GM03348 (cell line): ENCODE measurements at places on chromosomes 13 and 19.

DNA sequence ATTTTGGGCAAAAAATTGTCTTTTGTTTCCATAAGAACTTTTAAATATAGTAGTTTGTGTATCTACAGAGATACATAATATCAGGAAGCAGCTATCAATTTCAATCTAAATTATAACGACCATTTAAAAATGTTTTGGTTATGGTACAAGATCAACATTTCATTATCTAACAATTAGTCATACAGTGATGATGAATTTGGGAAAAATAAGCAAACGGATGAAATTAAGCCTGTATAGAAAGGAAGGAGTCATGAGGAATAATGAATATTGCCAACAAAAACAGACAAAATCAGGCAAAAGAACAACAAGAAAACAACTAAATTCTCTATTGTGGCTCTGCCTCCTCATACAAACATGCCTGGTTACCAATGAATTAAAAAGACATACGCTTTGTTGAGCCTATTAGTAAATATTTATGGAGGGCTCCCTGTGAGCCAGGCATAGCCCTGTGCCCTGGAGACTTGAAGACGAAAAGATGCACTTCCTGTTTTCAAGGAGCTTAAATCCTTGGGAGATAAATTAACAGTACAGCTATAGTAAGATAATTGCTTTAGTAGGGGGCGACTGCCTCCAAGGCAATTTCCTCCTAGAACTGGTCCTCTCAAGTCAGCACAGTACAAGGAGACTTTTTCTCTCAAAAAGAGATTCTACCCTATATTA, 73.0 kb downstream of the NALCN start:
- DNase-seq = no peak

- DNase-seq = no peak
These were observed 9.6 kb downstream of the MYO1F start for GRCh38 chr19:8567522-8568172.

DNA sequence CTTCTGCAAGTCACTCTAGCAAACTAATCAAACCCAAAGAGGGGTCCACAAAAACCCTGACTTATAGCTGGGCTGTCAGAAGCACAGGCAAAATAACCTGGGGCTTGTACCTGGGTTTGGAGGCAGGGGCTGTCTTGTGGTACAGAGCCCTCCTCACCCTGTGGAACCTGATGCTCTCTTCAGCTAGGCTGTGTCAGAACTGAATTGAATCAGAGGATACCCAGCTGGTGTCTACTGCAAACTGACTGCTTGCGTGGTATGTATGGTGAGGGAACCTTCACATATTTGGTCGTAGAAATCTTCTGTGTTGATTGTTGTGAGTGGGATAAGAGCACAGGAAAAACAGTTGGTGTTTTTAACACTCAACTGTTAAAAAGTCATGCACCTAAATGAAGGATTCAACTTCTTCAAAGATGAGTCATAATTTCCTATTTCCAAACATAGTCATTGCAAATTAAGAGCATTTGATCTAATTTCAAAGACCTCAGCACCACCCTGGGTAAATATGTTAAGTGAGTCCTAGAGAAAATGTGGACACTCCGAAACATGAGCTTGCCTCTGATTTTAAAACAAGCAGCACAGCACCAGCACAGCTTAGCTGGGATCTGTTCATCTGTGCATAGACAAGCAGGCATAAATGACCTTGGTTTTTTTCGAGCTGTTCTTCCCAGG, 840.2 kb downstream of the UQCRFS1 start:
- DNase-seq = no peak

- no peak for DNase-seq
These were observed 997 bp upstream of the GPC6 start for GRCh38 chr13:93225610-93226009.

- DNase-seq = no peak
These were observed 1.4 kb upstream of the EDDM13 start for GRCh38 chr19:56271151-56271550.

DNA sequence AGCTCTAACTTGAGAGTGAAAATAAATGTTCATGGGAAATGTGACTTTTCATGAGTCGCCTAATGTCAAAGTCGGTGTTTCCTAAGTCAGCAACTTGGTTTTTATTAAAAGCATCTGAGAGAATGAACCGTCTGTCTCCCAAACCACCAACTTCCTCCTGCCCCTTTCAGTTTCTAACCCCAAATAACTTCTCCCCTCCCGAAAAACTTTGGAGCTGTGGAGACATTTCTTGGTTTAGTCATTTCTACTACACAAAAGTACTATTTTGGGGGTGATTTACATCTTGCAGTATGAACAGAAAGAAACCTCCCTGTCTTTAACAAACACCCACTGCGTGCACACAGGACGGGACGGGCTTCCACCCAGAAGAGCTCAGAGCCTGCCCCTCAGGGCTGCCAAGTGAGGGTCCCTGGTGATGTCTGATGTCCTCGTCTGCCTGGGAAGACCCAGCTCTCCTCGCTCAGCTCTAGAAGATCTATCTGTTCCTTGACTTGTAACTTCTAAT, 65.0 kb downstream of the RASA3 start:
- peak; percentile 75 for DNase-seq

DNA sequence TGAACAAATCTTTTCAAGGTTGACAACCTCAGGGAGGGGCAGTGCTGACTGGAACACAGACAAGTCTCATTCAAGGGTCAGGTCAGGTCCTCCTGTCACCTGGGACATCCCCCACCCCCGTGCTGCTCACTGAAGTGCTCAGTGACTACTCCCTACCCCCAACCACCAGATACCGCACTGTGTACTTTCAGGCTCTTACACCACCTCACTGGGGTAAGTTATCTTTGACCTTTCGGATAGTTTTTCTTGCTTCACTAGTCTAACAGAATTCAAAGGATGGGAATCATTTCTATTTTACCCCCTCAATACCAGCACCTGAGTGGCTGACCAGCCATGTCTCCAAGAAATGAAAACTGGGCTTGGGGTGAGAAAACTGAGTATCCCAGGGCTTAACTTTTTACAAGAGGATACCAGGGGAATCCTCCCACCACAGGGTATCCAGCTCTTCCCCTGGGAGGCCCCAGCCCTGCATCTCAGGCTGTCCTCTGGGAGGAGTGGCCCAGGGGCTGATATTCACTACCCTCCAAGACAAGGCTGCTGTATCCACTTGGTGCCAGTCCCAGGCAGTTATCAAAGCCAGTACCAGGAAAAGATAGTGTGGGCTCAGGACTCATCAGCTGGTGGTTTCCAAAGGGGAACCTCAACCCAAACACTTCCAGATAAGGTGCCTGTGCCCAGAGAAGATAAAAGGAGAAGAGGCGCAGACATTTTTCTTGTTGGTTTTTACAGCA, 2.1 kb downstream of the ZNF563 start:
- DNase-seq = no peak

DNA sequence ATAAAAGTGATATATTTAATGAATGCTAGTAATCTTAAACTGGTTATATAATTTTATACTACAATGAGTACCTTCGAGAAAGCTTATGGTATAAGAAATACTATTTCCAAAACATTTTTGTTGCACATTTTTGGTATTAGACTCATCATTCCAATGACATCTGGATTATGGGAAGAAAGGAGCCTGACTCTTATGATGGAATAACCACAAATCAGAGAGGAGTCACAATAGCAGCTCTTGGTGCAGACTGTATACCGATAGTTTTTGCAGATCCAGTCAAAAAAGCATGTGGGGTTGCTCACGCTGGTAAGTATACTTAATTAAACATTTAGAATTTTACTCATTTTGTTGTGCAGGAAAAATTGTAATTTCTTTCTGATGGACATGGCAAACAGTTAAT, 3.9 kb downstream of the LACC1 start:
- no peak for DNase-seq

- no peak for DNase-seq
These were observed 17.1 kb upstream of the IGLON5 start for GRCh38 chr19:51294211-51294976.

- DNase-seq = no peak
These were observed 737 bp upstream of the ZNF181 start for GRCh38 chr19:34733266-34733745.
